ENCODE measurements at places on chromosomes 5 and 9.

GRCh38 chr5:29150840-29151239, 2042.6 kb upstream of the CDH6 start:
- no peaks in the 10 kb centered on the region for H3K4me1 ChIP-seq
- no peaks in the 10 kb centered on the region for H3K27me3 ChIP-seq
- H3K36me3 ChIP-seq: no peaks in the 10 kb centered on the region
- DNase-seq: no peak

- no peak overlapping the region for H3K4me3 ChIP-seq
- H3K4me1 ChIP-seq: no peaks in the 10 kb centered on the region
- no peaks in the 10 kb centered on the region for H3K36me3 ChIP-seq
- no peak overlapping the region for H3K27ac ChIP-seq
Measured at GRCh38 chr9:83554278-83554677, 16.1 kb upstream of the FRMD3 start.

DNA sequence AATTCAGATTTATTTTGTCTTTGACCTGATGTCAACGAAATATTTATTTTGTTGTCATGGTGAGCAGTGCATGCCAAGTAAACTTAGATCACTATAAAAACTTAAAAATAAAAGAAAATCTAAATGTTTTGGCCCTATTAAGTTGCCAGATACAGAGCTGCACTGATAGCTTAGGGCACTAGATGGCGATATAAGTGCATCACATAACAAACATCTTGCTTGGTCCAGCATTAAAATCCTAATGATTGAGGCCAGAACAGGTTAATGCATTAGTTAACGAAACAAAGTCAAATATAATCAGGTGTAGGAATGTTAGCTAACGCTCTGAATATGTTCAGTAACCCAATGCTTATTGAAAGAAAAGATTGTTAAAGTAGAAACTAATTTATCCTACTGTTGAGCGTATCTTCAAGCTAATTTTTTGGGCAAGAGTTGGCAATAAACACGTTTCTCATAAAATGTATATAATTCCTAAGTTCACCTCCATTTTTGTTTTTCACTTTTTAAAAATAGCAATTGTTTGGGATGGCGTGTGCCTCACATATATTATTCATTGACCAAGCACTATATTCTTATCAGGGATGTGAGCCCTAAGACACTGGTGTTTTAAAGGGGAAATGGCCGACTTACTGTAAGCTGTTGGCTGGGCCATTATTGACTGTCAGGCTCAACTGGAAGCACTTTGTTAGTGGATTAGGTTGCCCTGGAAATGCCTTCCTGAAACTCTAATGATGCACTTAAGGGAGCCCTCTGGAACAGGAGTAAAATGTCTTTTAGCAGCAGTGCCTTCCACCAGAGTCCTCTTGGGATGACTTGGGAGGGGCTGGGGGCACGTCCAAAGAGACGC, 33.3 kb downstream of the KCTD16 start:
- H3K36me3 ChIP-seq: no peaks in the 10 kb centered on the region
- H3K4me1 ChIP-seq: no peaks in the 10 kb centered on the region
- H3K4me3 ChIP-seq: no peak overlapping the region
- H3K27ac ChIP-seq: no peak overlapping the region

DNA sequence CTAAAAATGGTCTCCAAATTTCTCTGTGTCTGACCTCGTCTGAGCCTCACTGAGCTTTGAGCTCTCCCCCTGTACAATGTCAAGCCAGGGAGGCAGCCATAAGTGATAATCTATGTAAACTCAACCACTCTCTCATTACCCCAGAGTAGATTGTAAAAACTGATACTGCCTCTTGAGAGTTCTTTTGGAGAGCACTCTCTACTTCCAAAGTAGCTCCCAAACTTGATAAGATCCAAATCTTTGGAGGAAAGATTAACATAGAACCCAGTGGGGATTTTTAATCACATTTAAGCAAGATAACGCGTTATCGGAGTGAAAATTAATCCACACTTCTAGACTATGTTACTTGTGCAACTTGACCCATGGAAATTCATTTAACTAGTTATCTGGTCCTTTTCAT, 54.9 kb downstream of the TMEM167A start:
- no peaks in the 10 kb centered on the region for H3K27me3 ChIP-seq
- no peak for DNase-seq
- no peak overlapping the region for H3K27ac ChIP-seq
- no peaks in the 10 kb centered on the region for H3K4me1 ChIP-seq
- H3K36me3 ChIP-seq: no peaks in the 10 kb centered on the region

GRCh38 chr5:132019337-132019736, 7.9 kb upstream of the ACSL6 start:
- no peaks in the 10 kb centered on the region for H3K36me3 ChIP-seq
- no peak overlapping the region for H3K4me3 ChIP-seq
- no peaks in the 10 kb centered on the region for H3K4me1 ChIP-seq
- no peak overlapping the region for H3K27ac ChIP-seq
- DNase-seq: no peak

DNA sequence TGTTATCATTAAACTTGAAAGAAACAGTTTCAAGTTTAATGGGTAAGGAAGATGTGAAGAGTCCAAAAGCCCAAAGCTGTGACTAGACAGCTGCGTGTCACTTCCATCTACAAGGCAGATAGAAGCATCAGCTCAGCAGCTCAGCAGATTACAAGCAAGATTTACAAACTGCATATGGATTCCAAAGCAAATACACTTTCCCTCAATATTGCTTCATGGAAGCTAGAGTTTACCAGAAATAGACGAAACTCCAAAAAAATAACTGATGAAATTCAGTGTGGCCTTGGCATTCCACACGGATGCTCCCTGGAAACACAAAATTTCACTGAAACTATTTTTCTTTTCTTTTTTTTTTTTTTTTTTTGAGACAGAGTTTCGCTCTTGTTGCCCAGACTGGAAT, 17.9 kb downstream of the MYO10 start:
- no peak overlapping the region for H3K4me3 ChIP-seq
- peaks cover 12% of the 10 kb centered on the region for H3K36me3 ChIP-seq
- DNase-seq: no peak

- peaks cover 9% of the 10 kb centered on the region for H3K4me1 ChIP-seq
- H3K36me3 ChIP-seq: no peaks in the 10 kb centered on the region
Measured at GRCh38 chr5:142181547-142182163, 73.1 kb downstream of the NDFIP1 start.

DNA sequence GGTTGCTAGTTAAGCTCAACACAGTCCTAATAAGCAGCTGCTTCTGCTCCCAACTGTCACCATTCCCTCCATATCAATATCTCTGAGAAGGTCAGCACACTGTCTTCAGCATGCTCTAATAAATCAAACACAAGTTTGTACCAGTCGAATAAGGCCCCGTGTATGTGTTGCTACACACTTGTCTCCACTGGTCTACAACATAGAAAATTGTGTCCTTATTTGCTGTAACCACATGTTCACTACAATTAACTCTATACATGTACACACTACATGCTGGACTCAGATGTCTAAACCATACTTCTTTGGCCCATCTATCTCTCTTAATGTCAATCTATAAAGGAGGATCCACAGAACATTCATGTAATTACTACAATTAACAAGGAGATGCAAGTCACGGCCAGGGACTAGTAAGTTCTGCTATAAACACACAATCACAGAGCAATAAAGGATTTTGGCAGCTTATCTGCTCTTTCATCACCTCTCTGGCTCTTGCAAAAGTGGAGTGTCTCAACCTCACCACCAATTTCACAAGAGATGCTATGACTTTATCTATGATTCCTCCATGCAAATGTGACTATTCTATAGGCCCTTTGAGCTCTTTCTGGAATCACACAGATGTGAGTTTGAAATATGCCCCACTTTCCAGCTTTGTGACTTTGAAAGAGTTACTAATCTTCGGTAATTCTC, 143.9 kb downstream of the SEMA5A start:
- H3K27me3 ChIP-seq: no peaks in the 10 kb centered on the region
- H3K36me3 ChIP-seq: no peaks in the 10 kb centered on the region
- DNase-seq: no peak
- H3K4me1 ChIP-seq: no peaks in the 10 kb centered on the region

- peak overlapping the region; percentile 75 for H3K4me3 ChIP-seq
- no peak for DNase-seq
- H3K36me3 ChIP-seq: no peaks in the 10 kb centered on the region
- peaks cover 28% of the 10 kb centered on the region for H3K4me1 ChIP-seq
- H3K27ac ChIP-seq: peak overlapping the region; percentile 81
Measured at GRCh38 chr9:81686614-81687520, 2.5 kb downstream of the TLE1 start.

DNA sequence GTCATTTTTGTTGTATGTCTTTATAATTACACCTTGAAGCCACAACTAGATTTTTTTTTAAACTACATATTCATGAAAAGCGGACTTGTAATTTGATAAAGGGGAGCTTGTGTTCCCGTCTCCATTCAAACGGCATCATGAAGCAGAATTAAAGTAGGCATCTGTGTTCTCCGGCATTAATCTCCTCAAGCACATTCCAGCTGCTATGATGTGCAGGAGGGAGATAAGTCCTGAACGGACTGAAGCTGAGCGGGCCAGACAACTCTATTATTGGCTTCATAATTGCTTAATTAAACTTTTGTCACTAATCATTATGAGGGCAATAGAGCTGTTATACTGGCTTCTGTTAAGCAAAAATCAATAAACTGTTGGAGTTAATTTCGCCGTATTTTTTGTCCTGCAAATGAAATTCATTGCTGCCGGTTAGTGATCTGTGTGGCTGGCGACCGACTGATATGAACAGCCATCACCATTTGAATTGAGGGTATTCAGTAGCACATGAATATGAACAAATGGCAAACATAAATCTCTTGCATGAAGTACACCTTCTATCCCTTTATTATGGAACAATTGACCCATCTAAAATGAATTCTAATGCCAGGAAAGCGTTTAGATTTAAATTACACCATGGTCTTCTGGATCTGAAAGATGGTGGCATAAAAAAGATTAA, 408.8 kb upstream of the IRX1 start:
- no peaks in the 10 kb centered on the region for H3K27me3 ChIP-seq
- no peak overlapping the region for H3K27ac ChIP-seq
- no peaks in the 10 kb centered on the region for H3K4me1 ChIP-seq
- H3K4me3 ChIP-seq: no peak overlapping the region
- DNase-seq: no peak
- no peaks in the 10 kb centered on the region for H3K36me3 ChIP-seq

GRCh38 chr9:37678789-37679273, 28.1 kb downstream of the FRMPD1 start:
- no peak overlapping the region for H3K4me3 ChIP-seq
- H3K4me1 ChIP-seq: no peaks in the 10 kb centered on the region
- H3K27ac ChIP-seq: no peak overlapping the region
- DNase-seq: no peak
- peaks cover 20% of the 10 kb centered on the region for H3K27me3 ChIP-seq

GRCh38 chr5:167870055-167870454, 421.4 kb upstream of the WWC1 start:
- no peak for DNase-seq
- no peak overlapping the region for H3K4me3 ChIP-seq
- H3K36me3 ChIP-seq: peaks cover 12% of the 10 kb centered on the region
- no peaks in the 10 kb centered on the region for H3K4me1 ChIP-seq

GRCh38 chr9:112382066-112382465, 2.2 kb downstream of the HSDL2 start:
- H3K27ac ChIP-seq: no peak overlapping the region
- H3K27me3 ChIP-seq: no peaks in the 10 kb centered on the region
- no peak for DNase-seq
- no peak overlapping the region for H3K4me3 ChIP-seq

DNA sequence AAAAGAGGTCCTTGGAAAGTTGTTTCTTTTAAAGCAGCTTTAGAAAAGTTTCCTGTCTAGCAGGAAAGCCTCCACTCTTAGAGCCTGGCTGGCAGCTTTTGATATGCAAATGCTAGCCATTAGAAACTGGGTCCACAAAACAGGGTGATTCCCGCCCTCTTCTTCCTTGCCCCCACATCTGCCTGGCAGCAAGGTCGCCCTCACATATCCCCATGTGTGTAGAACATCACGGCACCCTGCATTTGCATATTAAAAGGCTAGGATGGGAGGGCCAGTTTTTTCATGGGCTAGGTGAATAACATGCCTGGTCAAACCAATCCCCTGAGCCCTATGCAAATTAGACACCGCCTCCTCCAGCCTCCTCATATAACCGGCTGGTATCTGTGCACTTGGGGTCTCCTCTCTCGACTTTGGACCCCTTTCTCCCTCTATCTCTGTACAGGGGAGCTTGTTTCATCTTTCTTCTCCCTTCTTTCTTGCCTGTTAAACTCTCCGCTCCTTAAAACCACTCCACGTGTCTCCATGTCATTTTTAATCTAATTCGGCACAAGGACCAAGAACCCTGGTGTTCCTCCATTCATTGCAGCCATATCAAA, 426.8 kb upstream of the CTNND2 start:
- H3K27ac ChIP-seq: no peak overlapping the region
- H3K36me3 ChIP-seq: no peaks in the 10 kb centered on the region
- no peaks in the 10 kb centered on the region for H3K27me3 ChIP-seq
- no peaks in the 10 kb centered on the region for H3K4me1 ChIP-seq
- DNase-seq: no peak
- H3K4me3 ChIP-seq: no peak overlapping the region

DNA sequence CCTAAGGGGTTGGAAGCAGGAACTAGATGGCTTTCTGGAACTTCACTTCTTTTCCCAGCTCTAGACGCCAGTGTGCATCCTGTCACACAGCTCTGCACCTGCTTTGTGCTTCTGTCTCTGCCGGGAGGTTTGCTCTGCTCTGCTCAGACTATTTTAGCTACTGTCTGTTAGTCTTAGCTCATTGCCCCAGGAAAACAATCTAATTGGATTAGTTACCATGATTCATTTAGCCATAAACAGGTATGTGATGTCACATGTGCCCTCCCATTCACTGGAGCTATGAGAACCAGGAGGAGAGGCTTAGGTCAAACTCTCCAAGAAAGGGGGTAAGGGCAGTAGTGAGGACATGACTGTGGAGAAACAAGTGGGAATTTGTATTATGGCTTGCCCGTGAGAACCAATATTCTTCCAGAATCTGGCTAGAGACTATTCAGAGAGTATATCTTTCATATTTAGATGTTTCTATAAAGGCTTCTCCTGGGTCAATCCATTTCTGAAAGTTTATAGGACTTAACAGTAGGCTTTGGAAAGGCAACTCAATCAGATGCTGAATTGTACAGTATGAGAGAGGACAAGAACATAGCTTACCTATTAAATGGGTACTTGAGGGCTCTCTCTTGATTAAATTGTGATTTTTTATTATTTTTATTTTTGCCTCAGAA, 22.4 kb upstream of the NREP start:
- peaks cover 27% of the 10 kb centered on the region for H3K4me1 ChIP-seq
- no peak overlapping the region for H3K27ac ChIP-seq
- DNase-seq: no peak
- H3K27me3 ChIP-seq: no peaks in the 10 kb centered on the region
- H3K4me3 ChIP-seq: no peak overlapping the region

GRCh38 chr9:124544535-124544934, 37.3 kb upstream of the NR5A1 start:
- H3K4me3 ChIP-seq: no peak overlapping the region
- no peak for DNase-seq
- no peaks in the 10 kb centered on the region for H3K36me3 ChIP-seq
- no peaks in the 10 kb centered on the region for H3K27me3 ChIP-seq
- no peak overlapping the region for H3K27ac ChIP-seq
- H3K4me1 ChIP-seq: no peaks in the 10 kb centered on the region

GRCh38 chr5:96692441-96692840, 30.3 kb downstream of the CAST start:
- peaks cover 4% of the 10 kb centered on the region for H3K36me3 ChIP-seq
- H3K4me1 ChIP-seq: peaks cover 15% of the 10 kb centered on the region
- H3K4me3 ChIP-seq: no peak overlapping the region
- no peaks in the 10 kb centered on the region for H3K27me3 ChIP-seq

GRCh38 chr9:116178481-116179211, 25.1 kb downstream of the PAPPA start:
- no peak for DNase-seq
- H3K36me3 ChIP-seq: no peaks in the 10 kb centered on the region
- H3K27ac ChIP-seq: no peak overlapping the region
- H3K27me3 ChIP-seq: peaks cover 2% of the 10 kb centered on the region
- H3K4me1 ChIP-seq: no peaks in the 10 kb centered on the region
